ENCODE measurements at places on chromosomes 11 and 22.

- no peak for DNase-seq
Observed at GRCh38 chr11:111230122-111230465, 15.4 kb upstream of the POU2AF2 start.

DNA sequence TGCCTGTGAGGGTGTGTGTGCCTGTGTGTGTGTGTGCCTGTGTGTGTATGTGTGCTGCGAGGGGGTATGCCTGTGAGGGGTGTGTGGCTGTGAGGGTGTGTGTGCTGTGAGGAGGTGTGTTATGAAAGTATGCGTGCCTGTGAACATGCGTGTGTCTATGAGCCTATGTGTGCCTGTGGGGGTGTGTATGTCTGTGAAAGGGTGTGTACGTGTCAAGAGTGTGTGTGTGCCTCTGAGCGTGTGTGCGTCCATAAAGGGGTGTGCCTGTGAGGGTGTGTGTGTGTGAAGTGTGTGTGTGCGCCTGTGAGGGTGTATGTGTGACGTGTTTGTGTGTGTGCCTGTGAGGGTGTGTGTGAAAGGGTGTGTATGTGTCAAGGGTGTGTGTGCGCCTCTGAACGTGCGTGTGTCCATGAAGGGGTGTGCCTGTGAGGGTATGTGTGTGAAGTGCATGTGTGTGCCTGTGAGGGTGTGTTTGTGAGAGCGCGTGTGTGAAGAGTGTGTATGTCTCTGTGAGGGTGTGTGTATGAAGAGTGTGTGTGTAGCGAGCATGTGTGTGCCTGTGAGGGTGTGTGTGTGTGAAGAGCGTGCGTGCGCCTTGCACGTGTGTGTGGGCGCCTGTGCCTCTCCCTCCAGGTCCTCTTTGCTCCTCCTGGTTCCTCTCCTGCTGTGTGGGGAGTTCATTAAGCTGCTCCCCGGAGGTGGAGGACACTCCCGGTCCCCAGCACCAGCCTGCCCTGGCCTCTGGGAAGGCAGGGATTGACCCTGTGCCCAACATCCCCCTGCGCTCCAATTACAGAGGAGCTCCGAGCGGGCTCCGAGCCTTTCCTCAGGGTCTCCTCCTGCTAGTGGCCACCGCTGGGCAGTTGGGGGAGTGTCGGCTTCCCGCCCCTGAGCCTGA is 53.3 kb downstream of the CACNA1I start:
- no peak for DNase-seq

DNA sequence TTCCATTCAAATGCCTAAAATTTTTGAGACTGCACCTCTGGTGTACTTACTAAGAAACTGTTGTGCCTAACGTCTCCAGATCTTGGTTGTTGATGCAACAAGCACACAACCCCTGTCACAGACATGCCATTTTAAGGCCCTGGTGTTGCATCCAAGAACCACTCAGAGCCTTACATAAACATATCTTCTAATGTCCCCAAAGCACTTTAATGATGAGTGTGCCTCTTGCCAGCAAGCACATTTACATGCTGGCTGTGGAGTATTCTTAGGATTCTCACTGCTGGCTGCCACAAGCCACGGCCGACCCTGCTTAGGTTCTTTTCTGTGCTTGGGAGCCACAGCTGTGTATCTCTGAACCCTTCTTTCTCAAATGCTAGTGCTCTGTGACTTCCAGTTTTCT is 201.4 kb downstream of the ADAMTS15 start:
- DNase-seq, result no peak

GRCh38 chr11:34606326-34607120 is 14.4 kb upstream of the EHF start:
- no peak for DNase-seq

GRCh38 chr11:5631969-5632635 is 7.3 kb downstream of the TRIM34 start:
- DNase-seq, result no peak

GRCh38 chr11:36023922-36024321 is 80.1 kb downstream of the LDLRAD3 start:
- no peak for DNase-seq

Measured in D341Med (cell line).